8988T (cell line): ENCODE measurements at places on chromosomes 7 and 10.
A peak's percentile ranks its signal among the peaks of the same experiment; 100 is the strongest.

- DNase-seq: no peak
Observed at GRCh38 chr7:151109094-151110048, 23.1 kb downstream of the AGAP3 start.

GRCh38 chr10:117610321-117610720 lies 67.8 kb downstream of the EMX2 start:
- no peak for DNase-seq

GRCh38 chr7:158076656-158077055 lies 511.0 kb downstream of the PTPRN2 start:
- no peak for DNase-seq

DNA sequence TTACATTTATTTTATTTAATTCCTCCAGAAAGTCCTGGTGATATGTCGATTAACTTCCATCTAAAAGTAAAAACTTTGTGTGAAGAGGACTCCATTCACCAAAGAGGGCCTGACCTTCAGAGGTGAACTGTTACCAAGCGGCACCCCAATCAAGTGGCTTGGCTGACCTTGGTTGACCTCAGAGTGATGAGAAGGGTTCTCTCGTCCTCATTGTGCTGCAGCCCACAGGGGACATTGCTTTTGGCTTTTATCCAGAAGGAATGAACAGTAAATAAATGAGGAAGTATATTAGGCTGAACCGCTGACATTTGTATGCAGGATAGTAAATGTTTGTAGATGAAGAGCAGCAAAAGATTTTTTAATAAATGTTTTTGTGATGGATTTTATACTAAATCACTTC lies 172.4 kb upstream of the MKI67 start:
- no peak for DNase-seq

DNA sequence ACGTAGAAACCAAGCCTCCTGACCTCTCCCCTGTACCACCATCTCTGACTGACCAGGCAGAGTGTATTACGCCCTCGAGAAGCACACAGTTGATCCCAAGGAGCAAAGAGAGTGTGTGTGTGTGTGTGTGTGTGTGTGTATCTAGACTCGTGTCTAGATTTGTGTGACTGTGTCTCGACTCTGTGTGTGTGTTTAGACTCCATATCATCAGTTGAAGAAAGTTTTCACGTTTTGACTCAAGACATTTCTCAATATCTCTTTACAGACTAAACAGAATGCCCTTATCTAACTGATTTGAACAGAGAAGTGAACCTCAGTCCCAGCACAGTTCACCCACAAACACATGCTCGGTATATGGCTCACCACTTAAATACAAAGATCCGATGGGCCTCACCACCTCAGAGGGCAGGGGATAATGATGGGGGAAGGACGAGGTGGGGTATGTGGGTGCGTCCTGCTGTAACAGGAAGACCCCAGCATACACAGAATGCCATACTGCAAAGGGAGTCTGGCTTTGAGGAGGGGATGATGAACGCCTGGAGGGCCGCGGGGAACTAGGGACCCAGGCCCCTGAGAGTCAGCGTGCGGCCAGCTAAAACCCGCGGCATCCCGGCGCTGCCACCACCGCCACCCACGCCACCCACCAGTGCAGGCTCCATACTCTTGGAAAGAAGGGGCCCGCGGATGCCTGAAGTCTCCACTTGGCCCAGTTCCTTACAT lies 780 bp downstream of the ALDH18A1 start:
- no peak for DNase-seq

GRCh38 chr7:27194686-27195379 lies 5.1 kb downstream of the HOXA13 start:
- no peak for DNase-seq

DNA sequence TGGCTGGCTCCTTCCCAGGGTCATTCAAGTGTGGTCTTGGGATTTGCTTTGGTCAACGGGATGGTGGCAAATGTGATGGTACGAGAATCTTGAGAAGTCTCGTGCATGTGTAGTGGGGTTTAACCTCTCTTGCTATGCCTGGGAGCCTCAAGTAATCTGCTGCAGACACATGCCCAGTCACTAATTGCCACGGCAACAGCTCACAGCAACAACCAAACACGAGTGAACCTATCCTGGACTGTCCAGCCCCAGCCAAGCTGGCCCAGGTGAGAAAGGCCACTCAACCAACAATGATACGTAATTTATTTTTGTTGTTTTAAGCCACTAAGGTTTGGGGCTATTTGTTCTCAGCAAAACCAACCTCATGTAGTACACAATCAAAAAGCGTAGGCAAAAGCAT lies 38.1 kb upstream of the DDC start:
- no peak for DNase-seq

- DNase-seq: no peak
Observed at GRCh38 chr10:127151541-127151940, 44.9 kb downstream of the INSYN2A start.

GRCh38 chr10:105857268-105858264 lies 1216.5 kb downstream of the SORCS3 start:
- DNase-seq: no peak

DNA sequence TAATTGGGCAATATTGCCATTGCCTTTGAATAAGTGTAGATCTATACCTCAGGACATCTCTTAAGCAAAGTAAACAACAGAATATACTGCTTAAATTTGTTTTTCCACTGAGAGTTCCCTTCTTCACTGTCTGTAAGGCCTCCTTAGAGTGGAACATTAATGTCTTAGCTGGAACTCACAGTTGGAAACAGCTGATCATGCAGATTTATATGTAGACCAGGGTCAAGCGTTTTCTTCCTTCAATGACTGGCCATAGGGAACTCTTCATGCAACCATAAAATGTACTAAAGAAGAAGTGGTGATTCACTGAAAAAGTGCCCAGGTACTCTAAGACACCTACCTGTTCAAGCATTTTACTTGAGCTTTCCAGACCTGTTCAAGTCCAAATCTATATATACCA lies 18.3 kb upstream of the TBX20 start:
- no peak for DNase-seq

- DNase-seq: no peak
Observed at GRCh38 chr7:126570845-126571244, 681.9 kb downstream of the GRM8 start.

DNA sequence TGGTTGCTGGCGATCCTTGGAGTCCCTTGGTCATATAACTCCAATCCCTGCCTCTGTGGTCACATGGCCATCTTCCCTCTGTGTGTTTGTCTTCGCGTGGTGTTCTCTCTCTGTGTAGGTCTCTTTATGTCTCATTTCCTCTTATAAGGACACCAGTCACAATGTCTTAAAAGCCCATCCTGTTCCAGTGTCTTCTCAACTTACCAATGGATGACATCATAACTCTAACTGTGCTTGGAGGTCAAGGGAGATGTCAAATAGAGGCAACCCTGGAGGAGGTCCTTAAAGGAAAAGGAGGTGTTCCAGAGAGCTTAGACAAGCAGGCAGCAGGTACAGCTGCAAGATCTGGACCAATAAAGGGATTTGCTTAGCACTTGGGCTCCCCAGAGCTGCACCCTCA lies 143.0 kb downstream of the BUB3 start:
- DNase-seq: no peak

DNA sequence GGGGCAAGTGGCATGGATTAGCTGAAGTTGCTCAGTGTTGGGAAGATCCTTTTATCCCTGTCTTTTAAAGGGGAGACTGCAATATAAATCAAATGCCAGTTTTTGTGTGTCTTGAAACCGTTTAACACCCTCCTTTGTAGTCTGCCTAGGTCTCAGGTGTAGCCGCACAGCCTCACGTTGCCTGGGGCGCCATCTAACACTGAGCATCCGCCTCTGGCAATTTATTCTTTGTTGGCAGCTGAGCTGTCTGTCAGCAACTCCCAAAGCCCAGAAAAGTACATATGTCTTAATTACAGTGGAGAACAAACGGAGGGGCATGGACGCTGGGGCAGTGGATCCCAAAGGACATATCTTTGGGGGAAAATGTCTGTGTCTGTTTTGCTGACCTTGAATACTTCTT lies 254.7 kb downstream of the STK31 start:
- no peak for DNase-seq

DNA sequence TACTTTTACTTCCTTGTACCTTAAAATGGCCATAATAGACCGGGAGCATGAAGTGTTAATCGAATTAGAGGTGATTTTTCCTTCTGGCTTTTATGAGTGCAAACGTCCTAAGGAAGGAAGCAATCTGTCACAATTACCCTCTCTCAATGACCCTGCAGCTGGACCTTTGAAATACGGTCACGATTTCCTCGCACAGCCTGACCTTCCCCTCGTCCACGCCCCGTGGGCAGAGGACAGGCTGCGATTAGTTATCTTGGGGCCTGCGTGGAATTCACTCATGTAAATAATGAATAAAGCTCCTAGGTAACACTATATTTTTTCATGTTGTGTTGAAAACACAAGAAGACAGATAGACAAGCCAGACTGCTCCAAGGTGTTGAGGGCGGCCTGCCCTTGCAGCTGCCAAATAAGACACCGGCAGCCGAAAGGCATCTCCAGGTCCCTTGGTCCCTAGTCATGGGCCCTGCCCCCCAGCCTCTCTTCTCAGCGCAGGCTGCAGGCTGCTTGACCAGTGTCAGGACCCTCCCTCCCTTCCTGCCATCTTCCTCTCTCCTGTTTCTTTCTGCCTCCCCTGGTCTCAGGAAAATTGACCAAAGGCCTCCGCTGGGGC lies 199.9 kb downstream of the TCERG1L start:
- no peak for DNase-seq

- no peak for DNase-seq
Observed at GRCh38 chr10:84946904-84947303, 618.5 kb downstream of the CCSER2 start.

DNA sequence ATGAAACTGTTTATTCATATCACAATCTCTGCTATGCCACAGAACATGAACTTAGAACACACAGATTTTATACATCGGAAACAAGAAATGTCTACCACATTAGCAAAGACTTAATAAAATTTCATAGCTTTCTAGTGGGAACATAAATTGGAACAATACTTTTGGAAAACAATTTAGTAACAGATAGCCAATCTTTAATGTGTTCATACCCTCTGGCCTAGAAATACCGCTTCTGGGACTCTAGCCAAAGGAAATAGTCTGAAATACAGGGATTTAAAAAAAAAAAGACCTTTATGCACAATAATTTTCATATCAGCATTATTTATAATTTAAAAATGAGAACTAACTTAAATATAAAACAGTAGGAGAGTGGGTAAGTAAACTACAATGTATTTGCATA lies 168.5 kb downstream of the PLXNA4 start:
- no peak for DNase-seq

- DNase-seq: no peak
Observed at GRCh38 chr7:72217151-72217550, 195.0 kb downstream of the CALN1 start.

DNA sequence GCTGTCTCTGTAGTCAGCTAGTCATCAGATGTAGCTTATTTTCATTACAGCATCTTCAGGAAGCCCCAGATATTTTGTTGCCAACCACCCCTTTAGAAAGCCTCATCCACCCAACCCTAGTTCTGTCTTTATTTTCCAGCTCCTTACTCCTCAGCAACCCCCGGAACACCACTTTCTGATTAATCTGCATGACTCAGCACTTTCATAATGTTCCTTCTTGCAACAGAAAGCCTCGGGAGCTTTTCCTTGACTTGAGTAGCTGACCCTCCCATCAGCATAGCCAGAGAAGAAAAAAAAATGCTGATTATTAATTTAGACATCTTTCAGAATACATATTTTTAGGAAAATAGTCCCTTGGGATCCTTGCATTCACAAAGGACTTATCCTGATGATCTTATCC lies 244.0 kb upstream of the CXCL12 start:
- DNase-seq: no peak

DNA sequence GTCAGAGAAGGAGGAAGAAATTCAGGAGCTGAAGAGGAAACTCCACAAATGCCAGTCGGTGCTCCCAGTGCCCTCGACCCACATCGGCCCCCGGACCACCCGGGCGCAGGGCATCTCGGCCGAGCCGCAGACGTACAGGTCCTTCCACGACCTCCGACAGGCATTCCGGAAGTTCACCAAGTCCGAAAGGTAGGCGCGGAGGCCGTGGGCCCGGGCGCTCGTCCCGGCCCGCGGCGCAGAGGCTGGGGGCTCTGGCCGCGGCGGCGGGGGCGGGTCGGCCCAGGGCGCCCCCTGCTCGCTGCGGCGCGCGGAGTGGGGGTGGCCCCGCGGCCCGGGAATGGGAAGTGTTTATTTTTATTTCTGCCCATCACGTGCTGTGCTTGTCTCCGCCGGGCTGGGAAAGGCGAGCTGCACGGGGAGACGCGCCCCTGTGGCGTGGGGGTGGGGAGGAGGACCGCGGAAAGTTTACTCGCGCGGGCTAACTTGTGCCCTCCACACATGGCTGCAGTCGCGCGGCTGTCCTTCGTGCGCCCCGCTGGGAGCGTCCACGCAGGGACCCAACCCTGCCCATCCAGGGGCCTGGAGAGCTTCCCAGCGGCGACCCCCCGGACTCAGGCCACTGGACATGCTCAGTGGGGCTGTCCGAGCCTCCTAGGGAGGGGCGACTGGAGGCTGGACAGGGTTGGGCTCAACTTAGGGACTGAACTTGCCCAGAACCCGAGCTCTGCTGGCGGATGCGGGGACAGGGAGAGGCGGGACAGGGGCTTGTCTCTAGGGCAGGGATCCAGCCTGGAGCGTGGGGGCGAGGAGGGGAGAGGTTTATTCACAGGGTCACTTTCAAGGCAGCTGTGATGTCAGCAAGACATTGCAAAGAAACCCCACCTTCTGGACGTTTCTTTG lies 82.6 kb upstream of the PRKG1 start:
- DNase-seq: peak; percentile 43

- DNase-seq: no peak
Observed at GRCh38 chr7:70303309-70303708, 705.0 kb downstream of the AUTS2 start.

GRCh38 chr7:131225619-131226513 lies 101.8 kb upstream of the MKLN1 start:
- DNase-seq: no peak

GRCh38 chr10:130300608-130301020 lies 164.4 kb downstream of the GLRX3 start:
- DNase-seq: no peak

GRCh38 chr7:111262293-111263116 lies 171.6 kb downstream of the LRRN3 start:
- DNase-seq: no peak

DNA sequence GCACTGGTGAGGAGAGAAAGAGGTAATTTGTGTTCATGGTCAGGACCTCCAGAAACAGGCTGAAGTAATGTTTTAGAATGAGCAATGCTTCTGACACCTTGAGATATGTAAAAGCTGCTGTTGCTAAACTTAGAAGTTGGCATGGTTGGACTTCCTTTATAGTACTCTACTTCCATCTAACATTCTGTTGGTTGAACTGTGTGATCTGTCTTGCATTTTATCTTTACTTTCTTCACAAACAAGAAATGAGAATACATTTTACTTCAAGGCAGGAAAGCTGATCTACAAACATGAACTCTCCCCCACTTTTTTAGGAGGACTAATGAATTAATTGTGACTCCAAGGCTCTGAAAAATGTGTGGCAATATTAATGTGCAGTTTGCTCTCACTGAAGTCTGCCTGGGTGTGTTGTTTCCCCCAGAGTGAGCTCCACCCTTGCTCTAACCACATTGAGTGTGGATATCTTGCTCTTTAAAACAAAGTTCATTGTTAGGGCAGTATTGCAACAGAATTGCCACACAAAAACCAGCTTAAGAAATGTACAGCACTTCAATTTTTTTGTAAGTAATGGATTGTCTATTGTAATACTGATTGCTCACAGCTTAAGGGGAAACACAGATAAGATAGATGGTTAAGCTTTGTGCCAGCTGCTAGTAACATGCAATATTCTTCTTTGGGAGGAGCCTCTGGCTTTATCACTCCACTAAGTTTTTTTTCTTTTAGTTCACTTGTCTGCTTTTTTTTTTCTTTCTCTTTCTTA lies 69.0 kb downstream of the ADD3 start:
- no peak for DNase-seq

- DNase-seq: peak; percentile 59
Observed at GRCh38 chr7:191105-191980, 1.0 kb upstream of the FAM20C start.

- no peak for DNase-seq
Observed at GRCh38 chr7:136116186-136116585, 139.0 kb upstream of the MTPN start.
